ENCODE measurements at places on chromosomes 5 and 9.

DNA sequence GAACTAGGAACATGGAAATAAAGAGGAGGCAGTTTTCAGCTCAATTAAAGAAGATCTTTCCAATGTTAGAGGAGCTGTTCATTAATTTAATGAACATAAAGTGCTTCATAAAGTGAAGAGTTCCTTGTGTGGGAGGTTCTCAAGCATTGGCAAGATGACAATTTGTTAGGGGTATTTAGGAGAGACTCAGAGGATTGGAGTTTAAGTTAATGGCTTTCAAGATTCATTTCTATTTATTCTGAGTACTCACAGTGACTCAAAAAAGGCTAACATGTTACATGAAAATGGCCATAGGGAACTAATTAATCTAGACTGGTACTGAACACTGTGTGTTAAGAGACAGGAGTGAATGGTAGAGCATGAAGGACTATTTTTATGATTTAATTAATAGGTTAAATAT, 55.4 kb upstream of the CDH12 start:
- DNase-seq: no peak

DNA sequence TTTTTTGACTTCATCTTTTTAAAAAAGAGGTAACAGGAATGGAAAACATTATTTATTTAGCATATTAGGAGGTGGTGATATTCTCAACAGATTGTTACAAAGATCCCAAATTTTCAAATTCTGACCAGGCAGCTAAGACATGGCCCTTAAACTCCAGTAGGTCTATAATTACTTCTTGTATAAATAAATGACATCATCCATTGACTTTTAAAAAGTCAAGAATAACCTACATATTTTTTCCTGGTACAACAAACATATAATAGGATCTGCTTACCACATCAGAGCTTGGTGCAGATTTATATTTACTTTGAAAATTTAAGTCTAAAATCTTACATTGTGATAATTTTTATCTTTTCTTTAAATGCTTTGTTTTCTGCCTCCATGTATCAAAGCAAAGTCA, 92.2 kb upstream of the TRPM3 start:
- no peak for DNase-seq

DNA sequence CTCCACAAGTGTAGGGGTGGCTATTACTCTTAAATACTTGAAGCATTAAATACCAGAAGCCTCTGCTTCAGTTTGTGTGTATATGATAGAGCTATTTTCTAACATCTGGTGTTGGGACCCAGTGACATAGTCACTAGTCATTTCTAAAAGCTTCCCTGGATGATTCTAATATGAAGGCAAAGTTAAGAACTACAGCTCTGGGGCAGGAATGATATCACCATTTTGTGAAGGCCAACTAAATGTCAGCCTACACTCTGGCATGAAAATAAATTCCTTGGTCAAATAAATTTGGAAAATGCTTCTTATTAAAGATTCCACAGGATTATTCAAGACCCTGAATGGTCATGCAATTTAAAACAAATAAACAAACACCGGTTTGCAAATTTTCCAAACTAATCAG, 197.7 kb downstream of the PLK2 start:
- no peak for DNase-seq

- no peak for DNase-seq
Observed at GRCh38 chr5:179275941-179276837, 69.1 kb downstream of the ADAMTS2 start.

GRCh38 chr9:19232823-19233194, 2.3 kb downstream of the DENND4C start:
- DNase-seq: no peak

- no peak for DNase-seq
Observed at GRCh38 chr9:83992407-83992806, 11.8 kb downstream of the RMI1 start.

DNA sequence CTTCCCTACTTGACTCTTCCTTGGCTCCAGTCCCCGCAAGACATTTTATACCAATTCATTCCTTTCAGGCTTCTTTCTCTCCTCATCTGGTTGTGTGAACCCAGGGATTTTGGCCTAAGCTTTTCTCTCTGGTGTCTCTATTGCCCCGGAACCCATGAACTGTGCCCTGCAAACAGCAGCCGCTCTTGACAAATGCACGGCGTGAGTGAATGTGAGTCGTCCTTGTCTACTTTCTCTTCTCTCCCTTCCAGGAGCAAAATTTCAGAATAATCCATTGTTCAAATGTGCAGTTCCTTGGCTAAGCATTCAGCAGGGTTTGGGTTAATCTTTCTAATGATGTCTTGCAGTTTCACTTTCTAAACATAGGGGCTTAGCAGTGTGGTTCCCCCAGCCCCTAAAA, 250.4 kb upstream of the IRX4 start:
- DNase-seq: no peak

DNA sequence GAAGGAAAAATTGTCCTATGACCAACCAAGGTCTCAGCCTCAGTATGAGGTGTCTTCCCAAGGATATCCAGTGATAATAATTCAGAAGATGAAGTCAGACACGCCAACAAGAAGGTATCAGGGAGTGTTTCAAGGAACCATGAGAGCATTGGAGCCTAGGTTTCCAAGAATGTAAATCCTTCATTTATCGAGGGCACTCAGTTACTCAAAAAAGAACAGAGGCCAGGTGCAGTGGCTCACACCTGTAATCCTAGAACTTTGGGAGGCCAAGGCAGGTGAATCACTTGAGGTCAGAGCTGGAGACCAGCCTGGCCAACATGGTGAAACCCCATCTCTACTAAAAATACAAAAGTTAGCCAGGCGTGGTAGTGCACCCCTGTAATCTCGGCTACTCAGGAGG, 70.8 kb downstream of the PLAC8L1 start:
- no peak for DNase-seq

DNA sequence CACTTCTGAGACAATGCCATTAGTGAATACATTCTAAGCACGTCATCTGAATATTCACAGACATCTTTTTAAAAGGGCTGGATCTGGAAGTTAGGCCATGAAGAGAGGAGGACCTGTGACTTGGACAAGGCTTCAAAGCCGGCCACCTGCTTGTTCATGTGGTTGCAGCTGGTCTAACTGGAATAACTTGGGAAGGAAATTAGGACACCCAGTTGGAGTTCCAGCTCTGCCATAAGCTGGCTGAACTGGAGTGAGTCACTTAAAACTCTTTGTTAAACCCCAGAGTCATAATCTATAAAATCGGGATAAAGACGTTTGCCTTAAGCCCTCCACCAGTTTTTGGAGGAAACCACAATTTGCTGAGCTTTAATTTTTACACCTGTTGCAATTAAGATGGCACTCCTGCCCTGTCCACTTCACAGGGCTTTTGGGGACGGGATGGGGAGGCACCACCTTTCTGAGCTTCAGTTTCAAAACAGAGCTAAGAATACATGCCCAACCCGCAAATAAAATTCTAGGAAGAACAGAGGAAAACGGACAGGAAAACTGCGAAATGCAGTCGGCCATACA, 536 bp upstream of the STX17 start:
- DNase-seq: no peak

GRCh38 chr5:127311349-127311748, 20.8 kb downstream of the MEGF10 start:
- DNase-seq: no peak

GRCh38 chr5:9408964-9409363, 136.9 kb downstream of the SEMA5A start:
- DNase-seq: no peak

DNA sequence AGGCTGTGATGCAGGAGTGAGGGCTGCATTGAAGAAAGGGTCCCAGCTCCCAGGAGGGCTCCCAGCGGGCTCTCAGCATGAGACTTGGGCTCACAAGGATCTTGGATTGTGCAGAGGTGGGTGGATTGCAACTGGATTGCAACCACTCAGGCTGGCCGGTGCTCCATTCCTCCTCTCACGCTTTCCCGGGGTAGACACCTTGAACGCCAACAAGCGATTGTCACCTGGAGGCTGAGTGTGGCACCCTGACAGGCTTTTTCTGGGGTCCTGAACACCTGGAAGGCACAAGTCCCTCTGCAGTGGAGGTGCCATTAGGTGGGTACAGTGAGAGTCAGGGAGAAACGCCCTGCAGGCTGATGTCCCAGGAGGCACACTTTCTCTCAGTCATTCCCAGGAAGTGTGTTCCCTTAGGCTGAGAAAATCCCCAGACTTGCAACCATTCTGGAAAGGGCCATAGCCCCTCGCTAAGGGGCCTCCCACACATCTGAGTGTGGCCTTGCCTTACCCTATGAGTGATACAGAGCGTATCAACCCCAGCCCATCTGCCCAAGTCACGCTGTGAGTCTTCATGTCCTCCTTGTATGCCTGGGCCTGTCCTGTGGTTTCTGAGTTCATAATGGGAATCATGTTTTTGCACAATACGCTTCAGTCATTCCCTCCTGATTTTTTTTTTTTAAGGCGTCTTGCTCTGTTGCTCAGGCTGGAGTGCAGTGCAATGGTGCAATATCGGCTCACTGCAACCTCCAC, 488.1 kb downstream of the IRX1 start:
- DNase-seq: no peak

DNA sequence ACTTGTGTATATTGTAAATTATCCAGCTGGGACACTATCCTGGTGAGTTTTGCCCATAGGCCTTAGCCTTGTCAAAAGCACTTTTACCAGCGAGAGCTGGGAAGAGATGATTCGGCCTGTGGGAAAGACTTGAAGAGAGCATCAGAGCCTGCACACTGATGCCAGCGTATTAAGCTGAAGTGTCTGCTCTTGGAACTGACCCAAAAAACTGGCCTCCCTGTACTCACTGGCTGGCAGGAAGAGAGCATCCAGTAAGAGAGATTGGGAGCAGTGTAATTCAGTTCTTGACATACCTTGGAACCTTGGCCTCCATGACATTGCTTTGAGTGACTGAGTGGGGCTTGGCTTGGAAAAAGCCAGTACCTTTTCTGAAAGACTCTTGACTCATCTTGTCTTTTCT, 73.7 kb downstream of the ZNF462 start:
- no peak for DNase-seq

- DNase-seq: no peak
Observed at GRCh38 chr9:69344459-69344858, 19.4 kb downstream of the ENTREP1 start.

GRCh38 chr5:100841358-100842076, 61.6 kb downstream of the ST8SIA4 start:
- DNase-seq: no peak

GRCh38 chr5:177458912-177459350, 12.3 kb downstream of the PRR7 start:
- no peak for DNase-seq

GRCh38 chr9:96493757-96494156, 43.8 kb downstream of the HABP4 start:
- no peak for DNase-seq

GRCh38 chr9:136644343-136644592, 18.4 kb upstream of the EGFL7 start:
- DNase-seq: no peak

DNA sequence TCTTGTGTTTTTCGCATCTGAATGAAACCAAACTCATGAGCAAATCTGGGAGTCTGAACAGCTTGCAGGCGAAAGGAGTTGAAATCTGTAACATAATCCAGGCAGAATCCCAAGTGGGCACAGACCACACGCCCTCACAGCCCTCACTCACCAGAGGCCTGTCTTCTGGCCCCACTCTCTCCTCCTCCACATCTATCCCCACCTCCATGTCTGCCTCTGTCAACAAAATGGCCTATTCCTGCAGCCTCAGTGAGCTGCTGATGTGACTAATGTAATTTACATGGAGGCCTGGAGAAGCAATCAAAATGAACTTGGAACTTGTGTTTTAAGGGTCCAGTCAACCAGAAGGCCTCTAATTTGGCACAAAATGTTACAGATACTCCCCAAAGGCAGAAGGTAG, 136.6 kb downstream of the GNA14 start:
- DNase-seq: no peak

GRCh38 chr9:89038382-89039103, 47.3 kb downstream of the S1PR3 start:
- no peak for DNase-seq

DNA sequence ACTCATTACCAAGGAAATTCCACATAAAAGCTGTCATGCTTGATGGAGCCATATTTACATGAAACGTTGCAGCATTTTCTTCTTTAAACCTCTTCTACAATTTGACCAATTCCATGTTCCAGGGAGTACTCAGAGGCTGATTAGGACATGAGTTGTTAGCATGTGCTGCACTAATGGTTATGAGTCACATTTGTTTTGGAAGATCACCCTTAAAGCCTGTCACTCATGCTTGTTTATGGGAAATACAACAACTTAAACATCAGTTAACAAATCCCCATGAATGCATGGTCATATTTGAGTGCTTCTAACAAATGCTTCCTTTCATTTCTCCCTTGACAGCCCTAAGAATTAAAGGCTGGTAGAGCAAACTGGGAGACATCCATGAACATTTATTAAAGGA, 156.1 kb downstream of the GHR start:
- DNase-seq: no peak

DNA sequence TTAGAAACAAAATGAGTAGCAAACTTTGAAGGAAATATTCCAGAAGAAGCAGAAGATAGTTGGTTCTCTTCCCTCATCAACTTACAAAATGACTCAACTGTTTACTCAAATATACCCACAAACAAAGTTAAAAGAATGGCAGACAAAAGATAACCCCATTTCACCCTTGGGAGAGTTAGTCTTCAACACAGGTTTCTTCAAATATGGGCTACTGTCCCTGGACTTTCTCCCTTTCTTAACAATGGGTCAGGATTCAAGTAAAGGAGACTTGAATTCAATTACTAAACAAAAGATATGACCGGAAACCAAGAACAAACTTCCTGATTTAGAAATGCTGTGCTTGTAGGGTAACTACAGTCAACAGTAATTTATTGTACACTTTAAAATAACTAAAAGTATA, 14.2 kb downstream of the RFX3 start:
- DNase-seq: no peak

GRCh38 chr5:20476016-20476415, 488.0 kb upstream of the CDH18 start:
- no peak for DNase-seq

DNA sequence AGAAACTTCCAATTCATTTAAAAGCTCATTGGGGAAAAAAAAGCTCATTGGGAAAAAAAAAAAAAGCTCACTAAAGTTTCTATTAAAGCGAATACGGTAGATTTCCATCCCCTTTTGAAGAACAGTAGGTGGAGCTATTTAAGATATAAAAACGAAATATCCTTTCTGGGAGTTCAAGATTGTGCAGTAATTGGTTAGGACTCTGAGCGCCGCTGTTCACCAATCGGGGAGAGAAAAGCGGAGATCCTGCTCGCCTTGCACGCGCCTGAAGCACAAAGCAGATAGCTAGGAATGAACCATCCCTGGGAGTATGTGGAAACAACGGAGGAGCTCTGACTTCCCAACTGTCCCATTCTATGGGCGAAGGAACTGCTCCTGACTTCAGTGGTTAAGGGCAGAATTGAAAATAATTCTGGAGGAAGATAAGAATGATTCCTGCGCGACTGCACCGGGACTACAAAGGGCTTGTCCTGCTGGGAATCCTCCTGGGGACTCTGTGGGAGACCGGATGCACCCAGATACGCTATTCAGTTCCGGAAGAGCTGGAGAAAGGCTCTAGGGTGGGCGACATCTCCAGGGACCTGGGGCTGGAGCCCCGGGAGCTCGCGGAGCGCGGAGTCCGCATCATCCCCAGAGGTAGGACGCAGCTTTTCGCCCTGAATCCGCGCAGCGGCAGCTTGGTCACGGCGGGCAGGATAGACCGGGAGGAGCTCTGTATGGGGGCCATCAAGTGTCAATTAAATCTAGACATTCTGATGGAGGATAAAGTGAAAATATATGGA, at the start of gene PCDHGA12:
Gene PCDHGA12 (plus strand): TSS at position 176 of the 782 bp plus-strand sequence. CDS start 253 bp downstream, at position 429.
- DNase-seq: no peak

GRCh38 chr5:151132963-151133362, 24.6 kb downstream of the ANXA6 start:
- DNase-seq: no peak

GRCh38 chr5:140114341-140115185, 654 bp downstream of the PURA start:
- DNase-seq: no peak

- no peak for DNase-seq
Observed at GRCh38 chr5:96332535-96333366, 100.3 kb downstream of the PCSK1 start.
